ENCODE measurements at places on chromosomes 7 and 10.

DNA sequence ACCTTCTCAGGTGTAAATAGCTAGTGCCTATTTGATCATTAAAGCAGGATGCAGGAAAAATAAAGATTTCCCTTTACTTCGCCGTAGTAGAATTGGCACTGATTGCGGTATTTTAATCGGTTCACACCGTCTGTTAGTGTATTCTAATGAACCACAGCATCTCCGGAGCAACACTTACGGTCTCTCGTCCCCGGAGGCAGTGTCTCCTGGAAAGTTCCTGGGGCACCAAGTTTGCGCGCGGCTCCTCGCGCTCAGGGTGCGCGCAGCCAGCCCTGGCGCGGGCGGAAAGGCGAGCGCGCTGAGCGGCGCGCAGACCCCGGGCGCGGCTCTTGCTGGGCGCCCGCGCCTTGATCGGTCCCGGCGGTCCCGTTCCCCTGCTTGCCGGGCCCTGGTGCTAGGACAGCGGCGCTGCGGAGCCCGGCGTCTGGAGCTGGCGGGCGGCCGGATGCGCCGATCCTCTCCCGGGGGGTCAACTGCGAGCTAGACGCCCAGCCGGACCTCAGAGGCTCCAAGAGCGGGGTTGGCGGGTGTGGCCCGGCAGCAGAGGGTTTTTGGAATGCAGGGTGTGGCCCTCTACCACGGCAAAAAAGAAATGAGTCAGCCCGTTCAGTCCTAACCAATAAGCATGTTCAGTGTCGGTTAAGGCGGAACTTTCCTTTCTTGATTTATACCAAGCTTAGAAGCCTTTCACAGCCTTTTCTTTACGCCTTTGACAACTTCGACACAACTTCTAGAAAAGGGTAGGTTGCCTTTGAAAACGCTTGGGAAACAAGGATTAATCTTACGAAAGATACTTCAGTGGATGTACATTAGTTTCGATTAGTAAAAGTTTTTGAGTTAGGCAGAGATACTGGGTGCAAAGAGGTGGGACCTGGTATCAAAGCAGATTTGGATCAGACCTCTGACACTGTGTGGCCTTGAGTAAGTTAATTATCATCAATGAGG lies 166.8 kb upstream of the ASAH2 start:
- DNase-seq: peak; percentile 92

- DNase-seq: peak; percentile 89
These were observed 40.2 kb upstream of the KLF6 start for GRCh38 chr10:3825244-3825643.

DNA sequence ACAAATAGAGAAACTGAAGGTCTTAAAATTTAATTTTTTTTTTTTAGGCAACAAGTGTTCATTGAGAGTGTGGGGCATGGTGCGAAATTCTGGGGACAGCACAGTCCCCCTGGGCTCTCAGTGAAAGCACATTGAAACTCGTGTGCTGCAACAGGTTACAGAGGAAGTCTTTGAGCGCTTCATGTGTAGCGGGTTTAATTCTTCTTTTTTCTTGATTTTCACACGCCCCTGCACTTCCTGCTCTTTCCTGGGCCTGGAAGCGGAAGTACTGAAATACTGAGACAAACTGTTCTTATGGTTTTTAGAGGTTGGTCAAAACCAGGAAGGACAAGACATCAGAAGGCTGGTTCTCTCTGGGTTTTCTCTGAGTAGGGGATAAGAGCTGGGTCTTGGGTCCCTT lies 203.5 kb downstream of the PTEN start:
- DNase-seq: no peak

DNA sequence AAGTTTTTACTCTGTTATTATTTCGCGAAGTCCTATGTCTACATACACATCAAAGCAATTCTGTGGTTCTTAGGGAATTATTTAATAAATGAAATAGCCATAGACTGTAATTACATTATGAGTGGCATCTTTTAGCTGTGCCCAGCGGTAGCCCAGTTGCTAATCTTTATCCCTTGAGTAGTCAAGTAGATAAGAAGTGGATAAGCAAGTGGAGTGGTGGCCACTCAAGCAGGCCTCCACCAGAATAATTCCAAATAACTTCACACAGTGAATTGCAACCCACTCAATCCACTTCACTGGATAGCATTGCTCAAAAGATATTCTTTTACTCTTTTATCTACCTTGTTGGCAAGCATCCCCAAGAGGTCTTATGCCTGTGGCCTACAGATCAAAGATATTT lies 349.7 kb downstream of the AUTS2 start:
- DNase-seq: no peak

- peak; percentile 87 for DNase-seq
These were observed 40.0 kb upstream of the SORBS1 start for GRCh38 chr10:95601116-95601719.

DNA sequence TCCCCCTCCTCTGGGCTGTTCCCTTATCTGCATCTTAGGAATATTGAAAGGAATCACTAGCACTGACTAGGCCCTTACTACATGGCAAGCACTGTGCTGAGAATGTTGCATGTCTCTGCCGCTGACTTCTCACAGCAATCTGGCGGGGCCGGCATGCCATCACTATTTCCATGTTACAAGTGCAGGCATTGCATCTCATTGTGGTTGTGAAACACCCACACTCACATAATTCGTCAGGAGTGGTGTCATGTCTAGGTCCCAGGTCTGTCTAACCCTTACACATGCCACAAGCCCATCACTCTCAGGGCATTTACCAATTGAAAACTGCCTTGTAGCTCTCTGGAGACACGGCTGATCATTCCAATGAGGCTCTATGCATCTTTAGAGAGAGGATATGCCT lies 8.5 kb upstream of the IL2RA start:
- DNase-seq: no peak

GRCh38 chr7:28984631-28985030 lies 26.5 kb upstream of the TRIL start:
- DNase-seq: no peak

DNA sequence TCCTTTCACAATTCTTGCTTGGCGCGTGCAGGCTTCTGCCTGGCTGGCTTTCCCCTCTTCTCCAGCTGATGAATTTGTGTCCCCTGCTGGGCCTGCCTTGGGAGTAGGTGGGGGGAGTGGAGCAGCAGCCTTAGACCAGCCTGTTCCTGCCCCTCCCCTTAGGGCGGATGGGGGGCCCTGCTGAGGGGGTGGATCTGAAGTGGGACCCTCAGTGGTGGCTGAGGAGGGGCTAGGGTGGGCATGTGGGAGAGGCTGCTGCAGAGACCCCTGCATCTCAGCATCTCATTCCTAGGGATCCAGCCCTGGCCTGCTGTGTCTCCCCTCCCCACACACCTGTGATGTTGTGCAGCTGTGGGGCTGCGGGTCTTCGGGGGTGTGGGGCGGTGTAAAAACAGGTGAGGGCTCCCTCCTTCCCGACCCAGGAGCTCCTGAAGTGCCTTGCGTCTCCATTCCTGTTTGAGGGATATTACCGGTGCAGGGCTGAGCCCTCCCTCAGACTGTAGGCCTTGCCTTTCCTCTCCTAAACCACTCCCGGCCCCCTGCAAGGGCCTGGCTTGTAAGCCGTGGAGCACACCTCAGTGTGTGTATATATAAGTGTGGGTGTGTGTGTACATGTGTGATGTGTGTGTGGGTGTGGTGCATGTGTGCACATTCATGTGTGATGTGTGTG lies 24.7 kb downstream of the ADCYAP1R1 start:
- DNase-seq: no peak

DNA sequence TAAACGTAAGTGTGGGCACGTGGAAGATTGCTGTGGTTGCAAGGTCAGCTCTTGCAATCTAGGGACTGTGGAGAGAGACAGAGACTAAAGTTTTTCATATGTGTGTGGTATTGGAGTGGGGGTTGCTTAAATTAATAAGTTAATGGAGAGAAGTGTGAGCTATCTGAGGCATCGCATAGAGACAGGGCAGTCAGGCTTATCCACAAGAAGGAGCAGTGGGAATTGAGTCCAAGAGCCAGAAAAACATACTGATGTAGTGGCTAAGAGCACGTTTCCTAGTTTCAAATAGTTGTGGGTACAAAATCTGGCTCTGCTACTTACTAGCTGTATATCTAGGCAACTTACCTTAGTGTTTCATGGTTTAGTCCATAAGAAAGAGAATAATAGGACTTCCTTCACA lies 65.8 kb downstream of the SORCS3 start:
- DNase-seq: no peak

- DNase-seq: no peak
These were observed 5.0 kb downstream of the NRF1 start for GRCh38 chr7:129616530-129616929.

- DNase-seq: no peak
These were observed 51.1 kb upstream of the ZNF107 start for GRCh38 chr7:64614812-64615211.

GRCh38 chr7:84177758-84178412 lies 16.7 kb downstream of the SEMA3A start:
- no peak for DNase-seq

GRCh38 chr7:7970531-7971307 lies 2.1 kb downstream of the GLCCI1 start:
- DNase-seq: no peak
